ENCODE measurements at places on chromosomes 5 and 9. TPM values are rescaled to one million over a fixed set of nuclear protein-coding genes. Genes with fewer than 3 reads are reported as not detected.

The LRRTM2 gene
- total RNA-seq = not detected

The PCDHB11 gene
- not detected for total RNA-seq

The PKN3 gene
- total RNA-seq = 6.3 TPM

The SEPTIN8 gene
- total RNA-seq = 29.2 TPM

GRCh38 chr9:104092875-104093600 is 1.1 kb upstream of the SMC2 start:
- no peak for DNase-seq

GRCh38 chr5:73488806-73489205 is 9.4 kb upstream of the BTF3 start:
- no peak for DNase-seq

DNA sequence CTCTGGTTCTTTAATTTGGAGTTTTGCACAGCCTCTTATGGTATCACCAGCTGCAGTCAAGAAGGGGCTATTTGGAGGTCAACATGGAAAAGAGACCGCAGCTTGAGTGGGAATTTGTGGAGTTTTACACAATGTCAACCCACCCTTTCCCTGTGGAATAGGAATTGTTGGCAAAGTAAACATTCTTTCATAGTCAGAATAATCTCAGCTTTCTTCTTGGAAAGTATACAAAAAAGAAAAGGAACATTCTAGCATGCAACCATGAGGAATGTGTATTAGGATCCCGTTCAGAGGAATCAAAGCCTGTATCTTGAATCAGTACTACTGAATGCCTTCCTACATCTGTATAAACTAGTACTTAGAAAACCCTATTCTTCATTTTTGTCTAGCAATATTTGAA is 107.6 kb downstream of the LURAP1L start:
- DNase-seq = no peak

Measured in activated naive CD4-positive, alpha-beta T cell treated with anti-CD3 and anti-CD28 coated beads for 36 hours (primary cell).